ENCODE measurements at places on chromosomes 16 and 17. TPM values are rescaled to one million over a fixed set of nuclear protein-coding genes. Genes with fewer than 3 reads are reported as not detected.

DNA sequence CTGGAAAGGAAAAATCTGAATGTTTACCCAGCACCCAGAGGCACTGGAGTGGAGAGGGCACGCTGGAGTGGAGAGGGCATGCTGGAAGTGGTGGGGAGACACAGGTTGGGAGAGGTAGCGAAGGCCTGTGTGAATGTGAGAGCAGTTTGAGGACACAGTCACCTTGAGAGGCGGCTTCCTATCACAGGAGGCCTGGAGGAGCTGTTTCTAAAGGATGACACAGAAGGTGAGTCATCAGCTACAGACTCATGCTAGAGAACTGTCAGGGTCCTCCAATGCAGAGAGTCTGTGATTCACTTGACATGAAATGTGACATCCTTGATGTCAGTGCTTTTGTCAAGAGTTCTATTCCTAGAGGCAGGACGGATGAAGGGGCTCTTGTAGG, 13.8 kb downstream of the CTRL start:
- H3K4me1 ChIP-seq = peaks cover 24% of the 10 kb centered on the region
- peak; percentile 40 for DNase-seq
- no peaks in the 10 kb centered on the region for H3K27me3 ChIP-seq
- peak overlapping the region; percentile 53 for H3K27ac ChIP-seq
- H3K36me3 ChIP-seq = peaks cover 5% of the 10 kb centered on the region
- H3K4me3 ChIP-seq = no peak overlapping the region

GRCh38 chr16:87604634-87605111, 2.4 kb downstream of the JPH3 start:
- H3K27me3 ChIP-seq = peaks cover 52% of the 10 kb centered on the region
- peaks cover 7% of the 10 kb centered on the region for H3K4me1 ChIP-seq
- no peak for DNase-seq
- H3K27ac ChIP-seq = no peak overlapping the region
- no peaks in the 10 kb centered on the region for H3K36me3 ChIP-seq

DNA sequence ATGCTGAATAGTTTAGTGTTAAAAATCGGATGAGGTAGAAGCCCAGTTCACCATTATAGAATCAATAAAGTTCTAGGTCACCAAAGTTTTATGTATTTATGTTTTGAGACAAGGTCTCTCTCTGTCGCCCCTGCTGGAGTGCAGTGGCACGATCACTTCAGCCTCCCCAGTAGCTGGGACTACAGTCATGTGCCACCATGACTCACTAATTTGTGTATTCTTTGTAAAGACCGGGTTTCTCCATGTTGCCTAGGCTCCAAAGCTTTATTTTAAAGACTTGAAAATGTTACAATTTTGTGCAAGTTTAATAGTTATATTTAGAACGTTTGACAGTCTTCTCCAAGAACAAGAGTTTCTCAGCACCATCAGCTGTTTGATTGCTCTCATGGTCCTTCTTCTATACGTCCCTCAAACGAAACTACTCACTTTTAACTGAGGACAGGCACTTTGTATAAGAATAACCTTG, 32.1 kb downstream of the NDE1 start:
- H3K27me3 ChIP-seq = no peaks in the 10 kb centered on the region
- no peak overlapping the region for H3K4me3 ChIP-seq
- peak; percentile 45 for DNase-seq
- peaks cover 7% of the 10 kb centered on the region for H3K4me1 ChIP-seq
- peaks cover 64% of the 10 kb centered on the region for H3K36me3 ChIP-seq

GRCh38 chr16:21990381-21990944, 10.5 kb downstream of the PDZD9 start:
- no peak overlapping the region for H3K4me3 ChIP-seq
- H3K4me1 ChIP-seq = peaks cover 12% of the 10 kb centered on the region
- no peaks in the 10 kb centered on the region for H3K27me3 ChIP-seq
- no peak for DNase-seq
- no peak overlapping the region for H3K27ac ChIP-seq

- H3K36me3 ChIP-seq = peaks cover 26% of the 10 kb centered on the region
- H3K4me3 ChIP-seq = peak overlapping the region; percentile 79
- DNase-seq = peak; percentile 49
- H3K4me1 ChIP-seq = peaks cover 51% of the 10 kb centered on the region
- peak overlapping the region; percentile 83 for H3K27ac ChIP-seq
- no peaks in the 10 kb centered on the region for H3K27me3 ChIP-seq
Measured at GRCh38 chr17:39195568-39196160, 1.8 kb downstream of the CACNB1 start.

- peaks cover 48% of the 10 kb centered on the region for H3K36me3 ChIP-seq
- DNase-seq = peak; percentile 74
- no peaks in the 10 kb centered on the region for H3K27me3 ChIP-seq
- H3K4me1 ChIP-seq = peaks cover 79% of the 10 kb centered on the region
- H3K27ac ChIP-seq = peak overlapping the region; percentile 78
Measured at GRCh38 chr16:89422905-89423630, 67.3 kb downstream of the ANKRD11 start.

DNA sequence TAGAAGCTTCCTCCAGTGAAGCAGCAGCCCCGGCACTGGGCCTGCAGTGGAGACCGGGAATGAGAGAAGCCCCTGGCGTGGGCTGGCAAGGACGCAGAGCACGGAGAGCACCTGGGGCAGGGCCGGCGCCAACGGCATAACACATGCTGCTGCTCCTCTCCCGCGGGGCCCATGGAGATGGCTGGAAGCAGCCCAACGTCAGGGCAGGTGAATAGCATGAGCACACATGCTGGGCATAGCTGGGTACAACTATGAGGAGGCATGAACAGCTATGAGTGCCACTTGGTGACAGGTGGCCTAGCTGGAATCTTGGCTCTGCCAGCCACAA, 46.4 kb downstream of the IRF8 start:
- no peaks in the 10 kb centered on the region for H3K36me3 ChIP-seq
- H3K27me3 ChIP-seq = peaks cover 5% of the 10 kb centered on the region
- peaks cover 39% of the 10 kb centered on the region for H3K4me1 ChIP-seq

DNA sequence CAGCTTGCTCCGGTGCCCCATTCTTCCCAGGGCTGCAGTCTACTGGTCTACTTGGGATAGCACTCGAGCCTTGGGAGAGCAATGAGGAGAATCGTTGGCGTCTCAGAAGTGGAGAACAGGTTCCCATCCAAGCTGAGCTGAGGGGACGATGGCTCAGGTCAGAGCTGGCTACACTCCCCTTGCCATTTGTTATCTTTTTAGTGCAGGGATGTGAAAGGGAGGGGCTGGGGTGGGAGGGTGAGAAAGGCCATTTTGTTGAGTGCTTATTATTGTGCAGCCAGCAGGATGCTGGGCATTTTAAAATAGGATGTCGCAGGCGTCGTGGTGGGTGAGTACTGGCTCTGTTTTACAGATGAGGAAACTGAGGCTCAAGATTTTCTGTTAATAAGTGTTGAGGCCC, 410.8 kb downstream of the SNX29 start:
- no peak overlapping the region for H3K4me3 ChIP-seq
- no peak for DNase-seq
- H3K27me3 ChIP-seq = no peaks in the 10 kb centered on the region
- no peaks in the 10 kb centered on the region for H3K36me3 ChIP-seq
- no peak overlapping the region for H3K27ac ChIP-seq
- H3K4me1 ChIP-seq = no peaks in the 10 kb centered on the region

- no peak overlapping the region for H3K4me3 ChIP-seq
- H3K27ac ChIP-seq = no peak overlapping the region
- peak; percentile 85 for DNase-seq
Measured at GRCh38 chr17:8997994-8998628, 23.2 kb upstream of the NTN1 start.

GRCh38 chr16:68093816-68094613, 8.8 kb downstream of the NFATC3 start:
- H3K27me3 ChIP-seq = no peaks in the 10 kb centered on the region
- H3K4me3 ChIP-seq = no peak overlapping the region
- H3K4me1 ChIP-seq = peaks cover 71% of the 10 kb centered on the region
- peaks cover 35% of the 10 kb centered on the region for H3K36me3 ChIP-seq
- H3K27ac ChIP-seq = peak overlapping the region; percentile 31

GRCh38 chr17:77693301-77693700, 265.2 kb upstream of the TNRC6C start:
- H3K36me3 ChIP-seq = no peaks in the 10 kb centered on the region
- H3K27me3 ChIP-seq = peaks cover 10% of the 10 kb centered on the region
- H3K4me1 ChIP-seq = peaks cover 31% of the 10 kb centered on the region
- DNase-seq = no peak

GRCh38 chr17:66578781-66579489, 256.0 kb upstream of the CACNG5 start:
- H3K27ac ChIP-seq = no peak overlapping the region
- no peak for DNase-seq
- H3K4me3 ChIP-seq = no peak overlapping the region
- no peaks in the 10 kb centered on the region for H3K27me3 ChIP-seq
- peaks cover 9% of the 10 kb centered on the region for H3K4me1 ChIP-seq

DNA sequence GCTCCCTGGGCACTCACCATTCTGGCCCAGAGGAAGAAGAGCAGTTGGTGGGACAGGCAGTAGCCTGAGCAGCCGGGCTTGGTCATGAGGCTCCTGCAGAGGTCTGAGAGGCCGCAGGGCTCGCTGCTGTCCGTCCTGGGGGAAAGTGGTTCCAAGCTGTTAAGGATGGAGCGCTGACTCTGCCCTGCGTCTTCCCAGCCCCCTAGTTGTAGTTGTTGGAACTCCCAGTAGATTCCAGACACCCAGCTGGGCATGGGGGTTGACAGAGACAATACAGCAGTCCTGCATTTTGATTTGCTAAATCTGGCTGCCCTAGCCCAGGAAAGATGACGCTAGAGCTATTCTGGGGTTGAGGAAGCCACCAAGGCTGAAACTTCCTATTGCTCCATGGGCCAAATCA, 7.3 kb downstream of the C16orf89 start:
- H3K36me3 ChIP-seq = no peaks in the 10 kb centered on the region
- no peak overlapping the region for H3K27ac ChIP-seq
- DNase-seq = no peak
- peaks cover 4% of the 10 kb centered on the region for H3K4me1 ChIP-seq

DNA sequence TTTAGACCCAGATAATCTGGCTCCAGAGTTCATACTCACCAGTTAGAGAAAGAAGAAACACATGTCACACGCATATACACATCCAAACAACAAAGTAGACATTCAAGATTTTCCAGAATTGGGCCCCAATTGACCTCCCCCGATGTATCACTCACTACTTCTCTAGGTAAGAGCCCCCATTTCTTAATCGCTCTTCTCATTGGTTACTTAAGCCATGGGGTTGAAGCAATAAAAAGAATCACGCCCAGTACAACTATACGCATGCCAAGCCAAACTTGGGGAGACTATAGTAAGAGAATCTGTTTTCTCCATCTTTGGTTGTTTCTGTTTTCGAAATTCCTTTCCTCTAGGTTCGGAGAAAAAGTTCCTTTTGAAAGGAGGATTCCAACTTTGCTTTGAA, 565 bp downstream of the DDX52 start:
- peaks cover 32% of the 10 kb centered on the region for H3K4me1 ChIP-seq
- peaks cover 32% of the 10 kb centered on the region for H3K36me3 ChIP-seq
- H3K4me3 ChIP-seq = peak overlapping the region; percentile 95
- peaks cover 31% of the 10 kb centered on the region for H3K27me3 ChIP-seq

DNA sequence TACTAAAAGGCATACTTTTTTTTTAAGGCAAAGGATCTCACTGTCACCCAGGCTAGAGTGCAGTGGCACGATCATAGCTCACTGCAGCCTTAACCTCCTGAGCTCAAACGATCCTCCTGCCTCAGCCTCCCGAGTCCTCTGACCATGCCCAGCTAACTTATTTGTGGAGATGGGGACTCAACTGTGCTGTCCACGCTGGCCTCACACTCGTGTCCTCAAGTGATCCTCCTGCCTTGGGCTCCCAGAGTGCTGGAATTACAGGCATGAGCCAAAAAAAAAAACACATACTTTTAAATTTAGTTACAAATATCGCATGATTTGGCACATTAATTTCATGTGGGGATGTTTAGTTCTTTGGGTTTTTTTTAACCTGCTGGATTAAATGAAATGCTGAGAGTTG, 207.7 kb upstream of the CHMP6 start:
- H3K36me3 ChIP-seq = peaks cover 48% of the 10 kb centered on the region
- no peak for DNase-seq
- peaks cover 90% of the 10 kb centered on the region for H3K4me1 ChIP-seq
- peak overlapping the region; percentile 92 for H3K27ac ChIP-seq
- H3K4me3 ChIP-seq = no peak overlapping the region
- H3K27me3 ChIP-seq = no peaks in the 10 kb centered on the region

DNA sequence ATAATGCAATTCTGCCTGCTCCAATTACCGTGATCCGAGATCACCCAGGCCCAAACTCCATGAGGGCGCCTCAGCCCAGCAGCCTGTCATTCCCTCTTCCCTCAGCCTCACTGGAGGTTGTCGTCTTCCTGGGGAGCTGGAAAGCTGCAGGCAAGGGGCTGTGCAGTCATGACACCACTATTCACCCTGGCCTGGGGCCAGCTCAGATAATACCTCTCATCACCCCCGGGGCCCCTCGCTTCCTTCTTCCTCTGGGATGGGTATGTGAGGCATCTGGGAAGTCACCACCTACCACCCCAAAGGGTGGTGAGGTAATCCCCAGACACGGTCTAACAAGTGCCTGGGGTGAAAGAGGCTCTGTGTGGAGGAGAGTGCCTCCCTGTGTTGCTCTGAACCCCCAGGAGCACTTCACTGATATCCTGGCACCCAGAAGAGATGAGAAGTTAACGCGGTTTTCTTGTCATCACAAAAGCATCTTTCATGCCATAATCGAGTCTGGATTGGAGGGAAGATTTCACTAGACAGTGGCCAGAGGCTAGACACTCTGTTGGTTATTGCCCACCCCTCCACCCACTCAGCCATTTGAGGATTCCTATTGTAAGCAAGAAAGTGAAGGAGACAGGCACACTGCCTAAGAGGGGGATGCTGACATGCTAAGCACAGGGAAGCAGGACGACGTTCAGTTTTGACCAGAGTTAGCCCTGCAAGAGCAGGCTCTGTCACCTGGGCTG, 18.4 kb downstream of the CFAP20 start:
- H3K4me1 ChIP-seq = peaks cover under 1% of the 10 kb centered on the region
- peaks cover 2% of the 10 kb centered on the region for H3K27me3 ChIP-seq
- no peak overlapping the region for H3K4me3 ChIP-seq
- DNase-seq = no peak

- H3K27ac ChIP-seq = no peak overlapping the region
- H3K4me1 ChIP-seq = peaks cover 2% of the 10 kb centered on the region
- no peak for DNase-seq
- H3K27me3 ChIP-seq = peaks cover 67% of the 10 kb centered on the region
Measured at GRCh38 chr16:12900599-12901203, 697 bp upstream of the SHISA9 start.

DNA sequence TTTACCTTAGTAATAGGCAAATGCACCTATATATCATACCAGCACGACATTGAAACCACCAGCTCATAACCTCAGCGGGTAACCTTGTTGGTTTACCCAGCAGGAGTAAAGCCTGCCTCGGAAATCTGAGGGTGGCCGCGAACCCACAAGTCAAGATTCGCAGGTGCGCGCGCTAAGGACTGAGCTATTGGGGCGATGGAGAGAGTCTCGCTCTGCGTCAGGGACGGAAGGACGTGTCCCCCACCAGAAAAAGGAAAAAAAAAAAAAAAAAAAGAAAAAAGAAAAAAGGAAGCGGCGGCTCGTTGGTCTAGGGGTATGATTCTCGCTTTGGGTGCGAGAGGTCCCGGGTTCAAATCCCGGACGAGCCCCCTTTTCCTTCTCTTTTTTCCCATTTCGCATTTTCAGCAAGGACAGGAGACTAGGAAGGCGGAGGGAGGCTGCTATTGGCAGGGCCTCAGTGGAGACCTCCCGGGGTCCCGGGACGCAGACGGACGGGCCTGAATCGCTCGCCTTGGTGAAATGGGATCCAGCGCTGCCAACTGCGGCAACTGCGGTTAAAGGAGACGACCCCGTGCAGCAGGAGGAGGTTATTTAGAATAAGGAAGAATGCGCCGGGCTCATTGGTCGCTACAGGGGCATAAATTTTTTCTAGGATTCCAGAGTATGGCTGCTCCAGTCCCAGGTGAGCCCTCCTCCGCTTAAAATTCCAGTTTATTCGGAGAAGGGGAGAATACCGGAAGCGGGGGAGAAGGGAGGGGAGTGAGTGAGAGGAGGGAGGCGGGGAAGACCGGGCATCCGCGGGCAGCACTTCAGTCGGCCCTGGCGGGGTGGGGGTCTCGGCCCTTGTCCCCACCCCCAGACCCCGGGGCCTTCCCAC, at the start of gene OR1F1:
Gene OR1F1 (plus strand): TSS at position 407 of the 877 bp plus-strand sequence.
- H3K4me1 ChIP-seq = peaks cover 65% of the 10 kb centered on the region
- peaks cover 9% of the 10 kb centered on the region for H3K36me3 ChIP-seq
- peak within 1 kb of the TSS; percentile 76 for H3K27ac ChIP-seq

SDR42E2 gene
- not detected for total RNA-seq

Measured in activated CD8-positive, alpha-beta T cell treated with anti-CD3 and anti-CD28 coated beads, Interleukin-2, amount 10 ng/mL, durations not matched to agents 7 days and 5 days (primary cell).